A549 treated with ZK216348 at 1 μM for 4 hours (cell line): ENCODE measurements at places on chromosomes 16 and 17. TPM values are rescaled to one million over a fixed set of nuclear protein-coding genes. Genes with fewer than 3 reads are reported as not detected.

SLC6A2 gene
- 0.14 TPM in 1 of 5 replicates, not detected in the others for total RNA-seq

IGSF6 gene
- not detected in 5 replicates for total RNA-seq

CHD9NB gene
- 0.74 to 1.5 TPM (median 0.91 TPM) in 5 replicates for total RNA-seq

RTN4RL1 gene
- 3.4 to 7.3 TPM (median 6.0 TPM) in 5 replicates for total RNA-seq

RUNDC3A gene
- 0.74 to 1.3 TPM (median 0.90 TPM) in 5 replicates for total RNA-seq

EME2 gene
- total RNA-seq: 5.3 to 12.7 TPM (median 10.6 TPM) in 5 replicates

FOXJ1 gene
- 0.38 to 0.71 TPM (median 0.55 TPM) in 5 replicates for total RNA-seq

CCDC200 gene
- total RNA-seq: not detected in 5 replicates

HS3ST2 gene
- total RNA-seq: not detected in 5 replicates

CSH1 gene
- not detected in 5 replicates for total RNA-seq

ARSG gene
- total RNA-seq: 1.0 to 1.9 TPM (median 1.4 TPM) in 5 replicates

TEX19 gene
- total RNA-seq: 0.34 to 0.83 TPM (median 0.43 TPM) in 5 replicates

CES1 gene
- 30.8 to 52.0 TPM (median 33.8 TPM) in 5 replicates for total RNA-seq

VWA3A gene
- total RNA-seq: 0.06 TPM in 2 of 5 replicates, not detected in the others

SEZ6 gene
- not detected in 5 replicates for total RNA-seq

METTL16 gene
- 29.6 to 37.0 TPM (median 33.5 TPM) in 5 replicates for total RNA-seq

TMEM114 gene
- total RNA-seq: not detected in 5 replicates

NETO2 gene
- total RNA-seq: 81.1 to 100 TPM (median 87.2 TPM) in 5 replicates

SLC38A8 gene
- not detected in 5 replicates for total RNA-seq

PMP22 gene
- 203 to 258 TPM (median 226 TPM) in 5 replicates for total RNA-seq

HOXB6 gene
- 3.3 to 7.9 TPM (median 6.5 TPM) in 5 replicates for total RNA-seq

TEKT5 gene
- total RNA-seq: not detected in 5 replicates

ARMC5 gene
- 4.9 to 15.2 TPM (median 11.4 TPM) in 5 replicates for total RNA-seq

ZMYND15 gene
- total RNA-seq: 0.41 to 0.65 TPM (median 0.52 TPM) in 5 replicates

MMP25 gene
- total RNA-seq: 0.79 to 0.99 TPM (median 0.86 TPM) in 5 replicates

KCNH6 gene
- total RNA-seq: not detected in 5 replicates

TRIM25 gene
- total RNA-seq: 55.7 to 81.4 TPM (median 66.0 TPM) in 5 replicates

RDM1 gene
- 2.7 to 6.7 TPM (median 3.7 TPM) in 5 replicates for total RNA-seq

SHBG gene
- total RNA-seq: 0.32 to 1.1 TPM (median 0.62 TPM) in 5 replicates

ABCA3 gene
- total RNA-seq: 13.8 to 23.1 TPM (median 19.7 TPM) in 5 replicates

PSMD3 gene
- 136 to 184 TPM (median 177 TPM) in 5 replicates for total RNA-seq

TOM1L2 gene
- 19.2 to 24.3 TPM (median 20.5 TPM) in 5 replicates for total RNA-seq

RBFOX1 gene
- not detected in 5 replicates for total RNA-seq

KLHL10 gene
- 0.07 to 0.19 TPM (median 0.14 TPM) in 3 of 5 replicates, not detected in the others for total RNA-seq

HLF gene
- 0.09 to 0.22 TPM (median 0.15 TPM) in 4 of 5 replicates, not detected in the other for total RNA-seq

WNT9B gene
- total RNA-seq: not detected in 5 replicates

KRT39 gene
- total RNA-seq: not detected in 5 replicates

KRTAP9-8 gene
- not detected in 5 replicates for total RNA-seq

KRT16 gene
- total RNA-seq: 0.38 to 1.2 TPM (median 0.89 TPM) in 5 replicates

C1QL1 gene
- total RNA-seq: 13.1 to 36.0 TPM (median 31.1 TPM) in 5 replicates

ABCC6 gene
- total RNA-seq: 0.60 to 1.6 TPM (median 0.79 TPM) in 5 replicates

SYCE1L gene
- total RNA-seq: 5.2 to 8.0 TPM (median 7.8 TPM) in 5 replicates

CTRB2 gene
- not detected in 5 replicates for total RNA-seq

SLC46A1 gene
- total RNA-seq: 13.8 to 24.9 TPM (median 20.2 TPM) in 5 replicates

TBC1D3I gene
- 0.20 to 0.46 TPM (median 0.23 TPM) in 5 replicates for total RNA-seq

NGFR gene
- 0.18 to 1.1 TPM (median 0.92 TPM) in 5 replicates for total RNA-seq

NRN1L gene
- total RNA-seq: 0.33 TPM in 1 of 5 replicates, not detected in the others

SLC52A1 gene
- total RNA-seq: 0.33 to 1.1 TPM (median 0.75 TPM) in 5 replicates
